ENCODE measurements at places on chromosomes 1 and 21.
A peak's percentile ranks its signal among the peaks of the same experiment; 100 is the strongest.

GRCh38 chr1:210360852-210361477 is 32.3 kb downstream of the HHAT start:
- DNase-seq: no peak

DNA sequence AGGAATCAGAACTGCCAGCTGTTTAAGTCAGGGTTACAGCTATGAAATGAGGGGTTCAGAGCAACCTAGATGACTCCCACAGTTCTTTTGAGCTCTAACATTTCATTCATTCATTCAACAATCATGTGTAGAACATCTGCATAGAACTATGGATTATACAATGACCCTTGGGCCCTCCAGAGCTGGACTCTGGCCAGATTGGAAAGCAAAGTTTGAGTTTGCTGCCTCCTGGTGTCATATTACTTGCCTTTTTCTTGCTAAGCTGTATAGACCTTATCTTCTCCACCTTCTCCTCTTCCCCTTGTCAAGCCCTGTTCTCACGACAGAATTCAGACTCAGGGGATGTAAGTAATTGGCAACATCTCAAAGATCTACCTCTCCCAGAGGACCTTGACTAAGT is 4.0 kb downstream of the CASQ2 start:
- DNase-seq: no peak

DNA sequence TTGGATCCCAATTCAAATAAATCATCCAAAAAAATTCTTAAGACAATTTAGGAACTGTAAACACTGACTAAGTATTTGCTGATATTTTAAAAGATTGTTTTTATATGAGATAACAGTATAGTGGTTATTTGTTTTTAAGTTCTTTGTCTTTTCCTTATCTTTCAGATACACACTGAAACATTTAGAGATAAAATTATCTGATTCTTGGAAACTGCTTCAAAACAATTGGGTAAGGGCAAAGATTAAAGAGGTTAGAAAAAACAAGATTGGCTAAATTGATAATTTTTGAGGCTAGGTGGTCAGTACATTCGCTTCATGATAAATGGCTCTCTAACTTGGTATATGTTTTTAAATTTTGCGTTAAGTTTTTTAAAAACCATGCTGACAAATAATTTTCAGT is 117.3 kb downstream of the PSMG1 start:
- no peak for DNase-seq

GRCh38 chr1:242723044-242723716 is 198.7 kb upstream of the PLD5 start:
- DNase-seq: no peak

DNA sequence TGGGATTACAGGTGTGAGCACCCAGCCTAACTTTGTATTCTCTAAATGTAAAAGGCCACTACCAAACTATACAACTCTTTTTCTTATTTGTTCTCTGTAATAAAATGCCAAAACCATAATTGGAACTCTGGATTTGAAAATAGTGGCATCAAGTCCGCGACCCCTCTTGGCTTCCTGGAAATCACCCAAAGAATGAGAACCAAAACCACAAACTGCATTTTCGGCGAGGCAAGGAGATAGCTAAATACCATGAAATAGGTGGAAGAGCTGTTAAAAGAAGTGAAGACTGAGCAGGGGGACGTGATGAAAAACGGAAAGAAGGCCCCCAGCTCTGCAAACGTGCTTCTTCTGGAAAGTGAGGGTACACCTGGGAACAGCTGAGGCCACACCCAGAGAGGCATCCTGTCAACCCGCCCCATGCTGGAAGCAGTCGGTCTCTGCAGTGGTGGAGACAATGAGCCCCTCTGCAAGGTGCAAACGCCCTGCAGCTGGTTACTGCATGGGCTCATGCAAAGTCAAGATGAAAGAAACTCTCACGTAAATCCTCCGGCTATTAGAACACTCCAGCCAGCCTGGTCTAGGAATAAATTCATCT is 22.5 kb downstream of the VPS26C start:
- no peak for DNase-seq

GRCh38 chr21:26449161-26449560 is 123.9 kb downstream of the CYYR1 start:
- DNase-seq: peak; percentile 7

- DNase-seq: no peak
These were observed 17.1 kb upstream of the PINK1 start for GRCh38 chr1:20615946-20616846.

GRCh38 chr1:237033061-237033460 is 8.9 kb upstream of the RYR2 start:
- DNase-seq: no peak

- no peak for DNase-seq
These were observed 191.0 kb upstream of the C1orf174 start for GRCh38 chr1:4090976-4091660.

GRCh38 chr1:76284842-76285241 is 210.3 kb downstream of the ST6GALNAC3 start:
- DNase-seq: no peak

DNA sequence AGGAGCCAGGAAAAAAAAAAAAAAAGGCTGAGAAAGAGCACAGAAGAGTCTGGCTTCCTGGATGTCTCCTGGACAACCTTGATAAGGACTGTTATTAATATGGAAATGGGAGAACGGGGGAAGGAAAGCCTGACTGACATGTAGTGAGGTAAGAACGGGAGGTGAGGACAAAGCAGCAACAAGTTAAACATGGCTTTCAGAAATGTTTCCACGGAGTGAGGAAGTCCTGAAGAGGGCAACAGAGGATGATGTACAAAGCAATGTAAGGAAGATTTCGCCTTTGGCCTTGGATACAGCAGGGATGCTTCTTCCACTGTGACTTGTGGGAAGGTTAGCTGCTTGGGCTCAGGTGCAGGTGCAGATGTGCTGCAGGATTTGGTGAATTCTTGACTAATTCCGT is 11.9 kb upstream of the NIBAN1 start:
- no peak for DNase-seq

DNA sequence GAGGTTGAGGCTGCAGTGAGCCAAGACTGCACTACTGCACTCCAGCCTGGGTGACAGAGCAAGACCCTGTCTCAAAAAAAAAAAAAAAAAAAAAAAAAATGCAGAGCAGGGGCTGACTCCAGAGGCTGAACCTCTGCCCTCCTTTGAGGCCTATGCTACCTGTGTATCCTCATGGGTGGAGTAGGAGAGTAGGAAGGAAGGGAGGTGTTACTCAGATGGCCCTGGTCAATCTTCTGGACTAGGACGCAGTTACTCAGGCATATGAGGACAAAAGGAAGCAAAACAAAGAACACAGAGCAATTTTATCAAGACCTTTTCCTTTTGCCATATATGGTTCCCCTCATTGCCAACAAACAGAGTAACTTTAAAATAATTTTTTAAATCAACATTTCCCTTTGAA is 35.2 kb downstream of the TGFBR3 start:
- DNase-seq: no peak

DNA sequence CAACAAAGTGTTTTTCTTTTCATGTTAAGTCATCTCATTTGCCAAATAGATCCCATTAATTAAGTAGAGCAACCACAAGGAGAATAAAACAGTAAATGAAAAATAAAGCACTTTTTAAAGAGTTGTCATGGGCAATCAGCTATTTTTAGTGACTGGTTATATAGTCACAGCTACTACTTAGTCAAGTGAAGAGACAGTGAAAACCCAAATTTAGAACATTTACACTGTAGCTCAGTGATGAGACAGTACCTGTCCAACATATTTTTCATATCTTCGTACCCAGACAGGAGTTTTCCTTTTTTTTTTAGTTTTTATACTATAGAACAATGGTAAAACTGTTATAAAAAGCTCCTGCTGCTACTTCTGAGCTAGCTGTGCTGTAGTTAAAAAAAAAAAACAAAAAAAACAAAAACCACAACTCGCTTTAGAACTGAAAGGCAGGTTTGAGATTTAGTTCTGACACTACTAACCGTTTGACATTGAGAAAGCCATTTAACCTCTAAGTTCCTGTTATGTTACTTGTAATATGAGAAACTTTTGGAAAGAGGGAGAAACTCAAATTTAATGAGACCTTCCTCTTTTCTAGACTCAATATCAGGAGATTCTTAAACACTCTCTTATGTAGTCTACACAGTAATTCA is 777.5 kb downstream of the ADGRL2 start:
- no peak for DNase-seq

- no peak for DNase-seq
These were observed 260.3 kb downstream of the DPYD start for GRCh38 chr1:97660431-97661105.

- DNase-seq: no peak
These were observed 630 bp upstream of the DBT start for GRCh38 chr1:100250264-100250663.

- DNase-seq: no peak
These were observed 119.2 kb downstream of the GALNT2 start for GRCh38 chr1:230186003-230186863.

- no peak for DNase-seq
These were observed 8.0 kb downstream of the RGL1 start for GRCh38 chr1:183812686-183813569.

GRCh38 chr1:244840219-244840794 is 4.8 kb downstream of the COX20 start:
- no peak for DNase-seq

- DNase-seq: peak; percentile 21
These were observed 4.5 kb downstream of the DLGAP3 start for GRCh38 chr1:34924759-34925555.

All from nucleus accumbens (tissue), 56 donors.